ENCODE measurements at places on chromosomes 12 and 14. TPM values are rescaled to one million over a fixed set of nuclear protein-coding genes. Genes with fewer than 3 reads are reported as not detected.

- no peak for DNase-seq
Measured at GRCh38 chr14:74637178-74637550, 25.1 kb upstream of the LTBP2 start.

GRCh38 chr12:93762912-93763553 lies 85.9 kb downstream of the CRADD start:
- DNase-seq, result no peak

AGAP2 gene
- 8.6 TPM for polyA plus RNA-seq

- no peak for DNase-seq
Measured at GRCh38 chr12:67811437-67812361, 163.2 kb downstream of the DYRK2 start.

- DNase-seq, result no peak
Measured at GRCh38 chr14:56745097-56745496, 65.2 kb downstream of the OTX2 start.

CCDC175 gene
- polyA plus RNA-seq, result not detected

PLEKHG7 gene
- polyA plus RNA-seq, result not detected

GRCh38 chr14:65750906-65751305 lies 338.4 kb downstream of the FUT8 start:
- no peak for DNase-seq

DNA sequence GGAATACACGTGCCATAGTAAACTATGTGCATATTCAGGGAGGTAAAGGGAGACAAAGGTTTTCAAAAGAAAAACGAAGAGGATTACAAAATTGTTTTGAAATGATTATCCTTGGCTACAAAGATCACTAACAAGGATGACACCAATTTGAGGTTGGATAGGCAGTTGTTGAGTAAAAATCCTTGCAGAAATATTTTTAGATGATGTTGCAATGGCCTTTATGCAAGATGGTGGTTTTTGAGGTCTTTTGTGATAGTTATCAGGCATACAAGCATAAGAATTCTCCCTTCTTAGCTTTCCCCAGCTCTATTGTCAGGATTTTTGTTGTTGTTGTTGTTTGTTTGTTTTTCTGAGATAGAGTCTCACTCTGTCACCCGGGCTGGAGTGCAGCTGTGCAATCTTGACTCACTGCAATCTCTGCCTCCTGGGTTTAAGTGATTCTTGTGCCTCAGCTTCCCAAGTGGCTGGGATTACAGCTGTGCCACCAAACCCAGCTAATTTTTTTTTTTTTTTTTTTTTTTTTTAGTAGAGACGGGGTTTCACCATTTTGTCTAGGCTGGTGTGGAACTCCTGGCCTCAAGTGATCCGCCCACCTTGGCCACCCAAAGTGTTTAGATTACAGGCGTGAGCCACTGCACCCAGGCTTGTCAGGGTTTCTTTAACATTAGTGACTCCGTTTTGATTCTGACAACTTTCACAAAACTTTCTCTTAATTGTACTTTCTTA lies 7.8 kb downstream of the RNASE1 start:
- DNase-seq, result no peak

DNA sequence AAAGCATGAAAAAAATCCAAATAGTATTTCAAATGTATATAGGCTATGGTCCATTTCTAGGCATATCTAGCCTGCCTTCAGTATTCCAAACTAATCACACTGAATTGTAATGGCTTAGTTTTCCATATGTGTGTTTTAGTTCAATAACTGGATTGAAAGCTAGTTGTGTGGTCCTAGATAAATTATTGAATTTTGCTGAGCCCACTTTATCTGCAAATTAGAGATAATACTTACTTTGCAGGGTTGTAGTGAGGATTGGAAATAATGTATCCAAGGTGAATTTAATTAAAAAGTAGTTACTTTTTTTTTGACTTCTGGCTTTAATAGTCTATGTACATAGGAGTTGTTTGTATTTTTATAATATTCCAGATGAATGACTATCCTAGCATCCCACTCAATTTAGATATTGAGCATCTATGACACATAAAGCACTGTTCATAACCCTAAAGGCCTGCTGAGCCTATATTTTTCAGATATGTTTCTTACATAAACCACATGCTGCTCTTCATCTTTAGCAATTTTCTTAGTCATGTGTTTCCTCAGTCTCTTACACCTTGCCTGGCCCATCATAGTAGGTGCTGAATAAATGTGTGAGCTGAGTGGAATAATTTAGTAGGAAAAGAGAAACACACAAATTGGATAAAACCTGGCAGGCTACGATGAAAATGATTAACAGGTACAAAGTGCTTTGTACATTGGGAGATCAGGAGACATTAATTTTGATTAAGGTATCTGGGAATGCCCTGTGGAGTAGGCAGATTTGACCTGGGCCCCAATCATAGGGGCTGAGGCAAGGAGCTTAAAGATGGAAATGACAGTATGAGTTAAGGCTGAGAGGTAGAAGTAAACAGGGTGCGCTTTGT lies 1.1 kb upstream of the ATP23 start:
- DNase-seq, result no peak

GRCh38 chr12:47314996-47315395 lies 235.2 kb upstream of the AMIGO2 start:
- DNase-seq, result no peak
